Renal cortex interstitium (tissue), 15 donors: ENCODE measurements at places on chromosomes 4 and X. TPM values are rescaled to one million over a fixed set of nuclear protein-coding genes. Genes with fewer than 3 reads are reported as not detected.

DNA sequence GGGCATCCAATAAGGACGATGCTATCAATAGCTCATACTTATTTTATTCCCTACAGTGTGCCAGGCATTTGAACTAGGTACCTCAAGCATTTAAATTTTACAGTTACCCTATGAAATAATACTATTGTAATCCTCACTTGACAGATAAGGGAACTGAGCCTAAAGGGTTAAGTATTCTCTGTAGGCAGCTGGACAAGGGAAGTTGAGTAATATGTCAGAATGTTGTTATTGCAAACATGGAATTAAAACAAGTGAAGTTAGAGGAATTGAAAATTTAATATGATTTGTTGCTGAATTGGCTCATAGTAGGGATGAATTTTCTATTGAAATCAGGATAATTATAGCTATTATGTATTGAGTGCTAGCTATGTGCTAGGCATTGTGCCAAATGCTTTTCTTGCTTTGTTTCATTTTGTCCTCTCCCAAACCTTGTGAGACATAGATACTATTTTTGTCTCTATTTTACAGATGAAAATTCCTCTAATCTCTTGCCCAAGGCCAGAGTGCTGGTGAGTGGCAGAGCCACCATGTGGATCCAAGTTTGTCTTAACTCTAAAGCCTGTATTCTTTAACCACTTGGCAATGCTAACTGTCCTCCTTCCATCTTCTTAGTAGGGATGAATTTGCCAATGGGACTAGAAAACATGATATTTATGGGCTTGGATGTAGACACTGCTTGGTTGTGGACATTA lies 58.1 kb downstream of the TMEM164 start:
- no peak for DNase-seq

- no peak for DNase-seq
Measured at GRCh38 chr4:148434075-148434773, 8.0 kb downstream of the NR3C2 start.

DNA sequence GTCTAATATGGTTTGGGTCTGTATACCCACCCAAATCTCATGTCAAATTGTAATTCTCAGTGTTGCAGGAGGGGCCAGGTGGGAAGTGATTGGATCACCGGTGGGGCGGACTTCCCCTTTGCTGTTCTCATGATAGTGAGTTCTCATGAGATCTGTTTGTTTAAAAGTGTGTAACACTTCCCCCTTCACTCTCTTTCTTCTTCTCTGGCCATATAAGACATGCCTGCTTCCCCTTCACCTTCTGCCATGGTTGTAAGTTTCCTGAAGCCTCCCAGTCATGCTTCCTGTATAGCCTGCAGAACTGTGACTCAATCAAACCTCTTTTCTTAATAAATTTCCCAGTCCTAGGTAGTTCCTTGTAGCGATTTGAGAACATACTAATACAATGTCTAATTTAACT lies 19.7 kb upstream of the SCRG1 start:
- no peak for DNase-seq

GRCh38 chr4:40201898-40202297 lies 5.1 kb downstream of the RHOH start:
- DNase-seq, result no peak

- no peak for DNase-seq
Measured at GRCh38 chr4:99404595-99405287, 30.4 kb downstream of the ADH7 start.

GRCh38 chrX:154531626-154532025 lies 15.0 kb downstream of the G6PD start:
- DNase-seq, result no peak

DNA sequence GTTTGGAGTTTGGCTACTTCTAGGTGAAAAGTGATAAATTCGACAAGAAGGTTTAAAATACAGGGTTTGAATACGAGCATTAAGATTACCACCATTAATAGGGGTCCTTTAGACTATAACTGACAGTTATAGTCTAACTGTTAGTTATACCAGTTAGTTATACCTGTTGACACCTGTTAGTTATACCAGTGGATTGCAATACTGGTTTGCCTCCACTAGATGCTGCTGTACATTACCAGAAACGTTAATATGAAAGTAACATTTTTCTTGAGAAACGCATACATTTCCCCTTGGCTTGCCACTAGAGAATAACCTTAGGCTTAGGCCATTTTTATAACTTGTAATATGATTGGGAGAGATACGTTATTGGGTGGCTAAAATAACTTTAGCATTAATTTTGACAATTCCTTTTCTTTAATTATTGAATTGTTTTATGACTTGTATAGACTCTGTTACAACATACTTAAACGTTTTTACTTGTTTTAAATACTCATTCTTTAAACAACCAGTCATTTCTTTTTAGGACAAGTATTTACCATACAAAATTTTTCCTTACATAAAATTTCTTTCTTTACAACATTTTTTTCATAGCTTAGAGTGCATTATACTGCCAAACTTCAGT lies 911.2 kb downstream of the FSTL5 start:
- no peak for DNase-seq

DNA sequence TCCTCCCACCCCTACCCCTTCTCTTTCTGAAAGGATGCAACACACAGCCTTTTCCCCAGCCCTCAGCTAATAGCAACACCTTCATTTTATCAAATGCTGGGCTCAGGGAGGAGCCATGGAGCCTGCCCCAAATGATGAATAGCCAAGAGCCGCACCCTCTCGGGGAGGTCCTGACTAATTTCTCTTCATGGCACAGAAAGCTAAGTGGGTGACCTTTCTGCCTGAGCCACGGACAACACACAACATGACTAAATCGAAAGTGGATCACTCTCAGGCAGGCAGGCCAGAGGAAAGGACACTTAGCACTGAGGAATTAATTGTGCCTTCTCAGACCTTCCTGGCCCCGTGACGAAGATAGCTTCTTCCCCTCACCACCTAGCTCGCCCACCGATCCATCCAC lies 165.1 kb upstream of the RAI2 start:
- no peak for DNase-seq

DNA sequence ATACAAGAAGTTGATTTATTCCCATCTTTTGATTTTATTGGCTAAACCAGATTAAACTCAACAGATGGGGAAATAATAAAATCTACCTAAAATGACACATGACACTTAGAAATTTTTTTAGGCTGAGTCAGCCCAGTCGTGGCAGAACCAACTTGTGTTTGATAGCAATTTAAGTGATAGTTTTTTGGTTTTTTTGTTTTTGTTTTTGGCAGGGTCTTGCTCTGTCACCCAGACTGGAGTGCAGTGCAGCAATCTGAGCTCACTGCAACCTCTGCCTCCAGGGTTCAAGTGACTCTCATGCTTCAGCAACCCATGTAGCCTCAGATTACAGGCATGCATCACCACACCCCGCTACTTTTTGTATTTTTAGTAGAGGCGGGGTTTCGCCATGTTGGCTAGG lies 370.3 kb upstream of the NOCT start:
- DNase-seq, result no peak

DNA sequence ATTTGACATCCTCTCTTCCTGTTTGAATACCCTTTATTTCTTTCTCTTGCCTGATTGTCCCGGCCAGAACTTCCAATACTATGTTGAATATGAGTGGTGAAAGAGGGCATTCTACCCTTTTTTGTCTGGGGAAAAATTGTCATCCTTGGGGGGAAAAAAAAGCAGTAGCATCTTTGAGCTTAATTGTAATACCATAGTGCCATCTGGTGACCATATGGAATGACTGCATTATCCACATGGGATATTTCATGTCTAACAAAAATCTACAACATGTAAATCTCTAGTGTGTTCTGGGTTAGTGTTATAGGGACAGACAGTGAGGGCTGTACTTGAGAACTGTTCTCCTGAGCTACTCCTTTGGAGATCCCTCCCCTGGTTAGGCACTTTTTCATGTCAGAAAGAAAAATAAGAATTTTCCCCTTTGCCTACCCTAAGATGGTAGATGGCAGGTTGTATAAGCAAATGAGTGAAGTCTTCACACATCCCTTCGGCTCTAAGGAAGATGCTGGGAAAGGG lies 26.0 kb downstream of the CAPN6 start:
- no peak for DNase-seq

GRCh38 chr4:184322328-184323025 lies 104.8 kb upstream of the ENPP6 start:
- no peak for DNase-seq

GRCh38 chrX:12895866-12896265 lies 10.6 kb upstream of the TLR8 start:
- DNase-seq, result no peak

DNA sequence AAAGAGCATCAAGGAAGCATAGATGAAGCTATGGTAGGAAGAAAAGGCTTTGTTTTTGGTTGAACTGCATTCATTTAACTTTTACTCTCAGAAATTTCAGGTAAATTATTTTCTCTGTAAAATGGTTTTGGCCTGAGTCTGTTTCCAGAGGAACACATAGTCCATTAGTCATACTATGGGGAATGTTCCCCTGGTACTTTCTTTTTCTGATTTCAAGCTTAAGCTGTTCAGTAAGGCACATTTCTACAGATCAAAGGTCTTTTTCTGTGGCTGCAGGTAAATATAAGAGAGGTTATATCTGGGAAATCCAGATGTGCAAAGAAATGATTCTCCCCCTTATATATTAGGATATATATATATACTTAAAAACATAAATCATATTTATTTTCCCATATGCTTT lies 1744.4 kb upstream of the ADGRL3 start:
- no peak for DNase-seq

DNA sequence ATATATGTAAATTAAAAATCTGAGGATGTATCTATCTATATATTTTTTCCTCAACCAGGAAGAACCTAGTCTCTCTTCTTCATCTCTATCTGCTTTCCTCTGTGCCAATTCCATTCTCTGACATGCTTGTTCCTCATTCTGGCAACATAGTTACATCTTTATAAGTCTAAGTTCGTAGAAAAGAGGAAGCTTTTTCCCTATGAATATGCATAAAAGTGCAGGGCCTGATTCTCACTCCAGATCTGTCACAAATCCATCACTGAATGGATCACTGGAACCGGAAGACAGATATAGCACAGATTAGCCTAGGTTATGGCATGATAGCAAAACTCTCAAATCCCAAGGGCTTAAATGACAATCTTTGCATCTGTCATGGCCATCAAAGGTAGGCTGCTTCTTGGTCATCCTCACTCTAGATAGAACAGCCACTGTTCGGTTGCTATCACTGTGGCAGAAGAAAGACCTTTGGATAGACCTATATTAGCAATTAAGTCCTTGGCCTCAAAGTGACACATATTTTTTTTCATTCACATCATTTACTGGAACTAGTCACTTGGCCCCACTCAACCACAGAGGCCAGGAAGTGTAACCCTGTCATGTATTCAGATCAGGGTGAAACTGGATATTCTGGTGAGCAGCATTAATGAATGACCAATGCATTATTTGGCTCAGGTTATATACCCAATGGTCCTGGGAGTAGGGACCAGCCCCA lies 22.2 kb downstream of the DTHD1 start:
- DNase-seq, result no peak

DNA sequence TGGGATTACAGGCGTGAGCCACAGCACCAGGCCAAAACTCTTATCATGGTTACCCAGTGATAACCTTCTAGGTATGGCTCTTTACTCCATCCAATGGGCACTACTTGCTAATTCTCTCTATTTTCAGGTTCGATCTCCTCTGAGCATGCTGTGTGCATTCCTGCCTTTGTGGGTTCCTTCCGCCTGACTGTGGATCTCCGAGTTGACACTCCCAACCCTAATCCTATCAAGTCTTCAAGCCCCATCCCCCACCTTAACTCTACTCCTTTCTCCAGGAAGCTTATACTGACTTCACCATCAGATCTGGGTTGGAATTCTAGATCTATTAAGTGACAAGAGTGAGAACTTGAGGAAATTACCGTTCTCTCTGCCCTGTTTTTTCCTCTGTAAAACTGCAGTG lies 64.6 kb downstream of the ZAR1 start:
- DNase-seq, result no peak

- no peak for DNase-seq
Measured at GRCh38 chr4:31947101-31947500, 1226.9 kb downstream of the PCDH7 start.

GRCh38 chrX:54639018-54639345 lies 109.0 kb downstream of the GNL3L start:
- no peak for DNase-seq

DNA sequence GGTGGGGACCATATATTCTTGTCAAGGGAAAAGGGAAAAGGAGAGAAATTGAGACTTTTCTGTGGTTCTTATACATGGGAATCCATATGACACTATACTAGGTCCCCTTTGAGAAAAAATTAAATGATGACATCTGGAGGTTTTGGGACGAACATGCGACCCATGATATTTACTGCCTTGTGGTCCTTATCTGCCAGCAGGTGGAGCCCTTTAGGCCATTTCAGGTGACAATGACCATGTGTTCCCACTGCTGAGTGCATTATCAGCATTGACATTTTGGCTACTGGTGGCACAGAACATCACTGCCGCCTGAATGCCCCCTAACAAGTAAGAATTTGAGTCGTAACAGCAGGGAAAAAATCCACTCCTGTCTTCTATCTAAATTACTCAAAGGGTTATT lies 843.4 kb downstream of the FSTL5 start:
- DNase-seq, result no peak

- no peak for DNase-seq
Measured at GRCh38 chr4:132498215-132498614, 650.9 kb upstream of the PCDH10 start.

DNA sequence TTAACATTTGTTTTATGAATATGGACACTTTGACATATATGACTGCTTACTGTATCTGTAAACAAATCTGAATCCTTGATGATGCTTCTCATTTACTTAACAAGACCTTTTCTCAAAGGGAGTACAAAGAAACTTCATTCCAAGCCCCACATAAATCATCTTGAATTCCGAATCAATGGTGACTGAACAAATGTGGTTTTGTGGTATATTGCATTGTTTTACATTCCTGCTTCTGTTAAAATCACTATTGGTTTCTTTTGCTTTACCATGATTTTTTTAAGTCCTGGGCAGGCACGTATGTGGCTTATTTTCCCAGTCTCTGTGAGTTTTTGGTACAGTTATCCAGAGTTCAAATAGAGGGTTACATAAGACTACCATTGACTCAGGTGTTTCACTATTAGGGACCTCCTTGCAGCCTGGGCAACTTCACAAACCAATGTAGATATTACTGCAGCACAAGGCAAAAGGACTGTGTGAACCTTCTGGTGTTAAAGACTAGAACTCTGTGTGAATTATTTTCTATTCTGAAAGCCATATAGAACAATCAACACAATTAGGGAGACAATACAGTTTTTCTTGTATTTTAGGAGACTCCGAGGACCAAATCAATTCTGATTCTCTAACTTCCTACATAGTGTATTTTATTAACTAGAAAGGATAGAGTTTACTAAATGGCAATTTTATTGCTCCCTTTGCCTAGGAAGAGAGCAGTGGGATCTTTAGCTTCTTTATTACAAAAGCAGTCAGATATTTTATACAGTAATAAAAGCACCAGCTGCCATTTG lies 196.4 kb downstream of the GALNTL6 start:
- DNase-seq, result no peak

DNA sequence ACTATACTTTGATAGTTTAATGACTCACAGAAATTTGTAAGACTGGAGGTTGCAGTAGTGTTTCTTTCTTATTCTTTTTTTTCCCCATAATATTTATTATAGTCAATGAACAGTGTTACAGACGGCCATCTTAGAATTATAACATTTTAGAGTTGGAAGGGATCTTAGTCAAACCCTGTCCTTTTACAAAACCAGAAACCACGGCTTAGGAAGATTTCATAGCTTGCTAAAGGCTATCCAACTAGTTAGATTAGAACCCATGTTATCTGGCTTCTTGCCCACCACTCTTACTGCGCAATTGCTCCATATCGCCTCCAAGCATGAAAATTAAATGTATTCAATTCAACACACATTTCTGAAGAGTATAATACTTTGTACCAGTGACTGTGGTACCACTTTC lies 1.1 kb downstream of the XIAP start:
- DNase-seq, result no peak

BMPR1B gene
- polyA plus RNA-seq, result 25.6 TPM

PCDH7 gene
- 23.1 TPM for polyA plus RNA-seq

CNGA1 gene
- 2.9 TPM for polyA plus RNA-seq

SMIM14 gene
- 57.8 TPM for polyA plus RNA-seq
